ENCODE measurements at places on chromosomes 1 and 21.

DNA sequence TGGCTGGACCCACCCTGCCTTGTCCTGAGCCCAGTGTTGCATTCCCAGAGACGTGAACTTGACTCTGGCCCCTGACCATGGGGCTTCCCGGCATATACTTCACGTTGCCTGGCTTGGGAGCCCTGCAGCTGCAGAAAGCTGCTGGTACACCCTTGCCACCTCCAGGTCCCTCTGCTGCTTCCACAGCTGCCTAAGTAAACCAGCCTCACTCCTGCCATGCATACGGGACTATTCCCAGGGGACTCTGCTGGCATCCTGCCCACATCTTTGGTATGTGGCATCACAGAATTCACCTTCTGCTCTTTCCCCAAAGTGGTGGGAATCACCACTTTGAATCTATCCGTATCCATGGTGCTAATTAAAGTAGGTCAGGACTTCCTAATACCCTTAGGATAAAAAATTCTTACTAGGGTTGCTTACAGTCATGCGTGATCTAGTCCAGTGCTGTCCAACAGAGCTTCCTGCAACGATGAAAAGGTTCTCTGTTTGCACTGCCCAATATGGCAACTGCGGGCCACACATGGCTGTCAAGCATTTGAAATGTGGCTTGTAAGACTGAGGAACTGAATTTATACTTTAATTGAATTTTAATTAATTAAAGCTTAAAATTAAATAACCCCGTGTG lies 203.0 kb downstream of the GRIK3 start:
- DNase-seq, result no peak

DNA sequence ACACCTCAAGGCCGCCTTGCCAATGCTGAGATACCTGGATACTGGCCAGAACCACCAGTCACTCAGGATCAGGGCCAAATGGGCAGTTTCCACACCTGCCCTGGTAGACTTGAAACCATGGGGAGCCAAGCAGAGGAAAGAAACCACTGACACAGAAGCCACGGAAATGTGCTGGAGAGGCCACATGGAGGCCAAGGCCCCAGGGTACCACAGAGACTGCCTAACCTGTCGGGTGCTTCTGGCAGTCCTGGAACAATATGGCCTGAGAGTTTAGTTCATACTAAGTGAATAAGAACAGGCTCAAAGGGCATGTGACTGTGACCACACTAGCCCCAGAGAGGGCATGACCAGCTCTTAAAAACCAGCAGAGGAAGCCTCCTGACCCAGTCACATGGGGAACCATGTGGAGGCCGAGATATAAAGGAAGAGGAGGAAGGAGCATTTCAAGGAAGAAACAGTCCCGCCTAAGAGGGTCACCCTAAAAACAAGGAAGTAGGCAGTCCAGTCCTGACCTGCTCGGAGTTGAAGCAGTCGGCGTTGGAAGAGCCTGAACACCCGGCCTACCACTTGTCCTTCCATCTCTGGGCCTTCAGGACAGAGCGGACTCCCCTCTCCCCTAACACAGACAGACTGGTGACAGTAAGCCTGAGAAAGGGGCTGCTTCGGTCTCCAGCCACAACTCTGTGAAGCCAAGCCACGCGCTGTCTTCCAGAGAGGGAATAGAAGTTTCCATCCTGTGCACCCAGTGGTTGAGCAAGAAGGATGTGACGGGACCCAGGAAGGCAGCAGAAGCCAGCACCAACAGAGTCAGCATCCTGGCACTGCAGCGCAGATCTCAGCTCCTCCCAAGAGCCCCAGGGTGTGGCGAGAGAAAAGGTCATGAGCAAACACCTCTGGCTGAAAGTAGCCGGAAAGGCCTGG lies at the start of gene DENND2D:
Gene DENND2D, minus strand, starts transcription at position 766 of the 921 bp plus-strand sequence. Its CDS starts 187 bp downstream, at position 579.
- no peak for DNase-seq

DNA sequence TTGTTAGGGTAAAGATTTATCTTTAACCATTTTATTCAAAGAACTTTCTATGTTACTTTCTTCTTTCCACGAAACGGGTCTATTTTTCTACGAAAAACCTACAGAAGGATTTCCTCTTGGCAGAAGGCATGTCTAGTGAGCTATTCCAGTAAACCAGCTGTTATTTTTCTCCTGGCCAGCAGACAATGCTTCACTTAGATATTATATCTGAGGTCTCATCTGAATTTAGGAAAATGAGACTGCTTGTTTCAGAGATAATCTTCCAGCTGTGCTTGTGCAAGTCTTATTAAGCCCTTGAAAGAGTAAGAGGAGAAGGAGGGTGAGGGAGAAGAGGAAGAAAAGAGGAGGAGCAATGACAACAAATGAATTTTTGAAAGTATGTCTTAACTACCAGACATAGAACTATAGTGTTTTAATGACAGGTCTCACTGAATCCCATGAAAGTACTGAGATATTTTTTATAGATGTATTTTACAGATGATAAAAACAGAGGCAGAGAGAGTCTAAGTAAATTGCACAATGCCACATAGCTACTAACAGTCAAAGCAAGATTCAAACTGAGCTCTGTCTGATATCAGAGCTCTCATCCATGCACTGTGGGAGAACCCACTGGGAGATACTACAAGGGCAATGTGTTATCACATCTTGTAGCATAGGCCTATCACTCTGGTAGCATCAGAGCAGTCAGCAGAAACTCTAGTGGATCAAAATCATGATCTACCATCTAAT lies 54.6 kb upstream of the SAMSN1 start:
- no peak for DNase-seq

DNA sequence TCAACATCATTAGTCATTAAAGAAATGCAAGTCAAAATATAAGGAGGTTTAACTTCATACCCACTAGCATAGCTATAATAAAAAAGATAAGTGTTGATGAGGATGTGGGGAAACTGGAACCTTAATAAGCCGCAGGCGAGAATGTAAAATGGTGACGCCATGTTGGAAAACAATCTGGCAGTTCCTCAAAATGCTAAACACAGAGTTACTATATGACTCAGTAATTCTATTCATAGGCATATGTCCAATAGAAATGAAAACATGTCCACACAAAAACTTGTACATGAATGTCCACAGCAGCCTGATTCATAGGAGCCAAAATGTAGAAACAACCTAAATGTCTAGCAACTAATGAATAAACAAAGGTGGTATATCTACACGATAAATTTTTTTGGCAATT lies 23.2 kb downstream of the DDX59 start:
- DNase-seq, result no peak

DNA sequence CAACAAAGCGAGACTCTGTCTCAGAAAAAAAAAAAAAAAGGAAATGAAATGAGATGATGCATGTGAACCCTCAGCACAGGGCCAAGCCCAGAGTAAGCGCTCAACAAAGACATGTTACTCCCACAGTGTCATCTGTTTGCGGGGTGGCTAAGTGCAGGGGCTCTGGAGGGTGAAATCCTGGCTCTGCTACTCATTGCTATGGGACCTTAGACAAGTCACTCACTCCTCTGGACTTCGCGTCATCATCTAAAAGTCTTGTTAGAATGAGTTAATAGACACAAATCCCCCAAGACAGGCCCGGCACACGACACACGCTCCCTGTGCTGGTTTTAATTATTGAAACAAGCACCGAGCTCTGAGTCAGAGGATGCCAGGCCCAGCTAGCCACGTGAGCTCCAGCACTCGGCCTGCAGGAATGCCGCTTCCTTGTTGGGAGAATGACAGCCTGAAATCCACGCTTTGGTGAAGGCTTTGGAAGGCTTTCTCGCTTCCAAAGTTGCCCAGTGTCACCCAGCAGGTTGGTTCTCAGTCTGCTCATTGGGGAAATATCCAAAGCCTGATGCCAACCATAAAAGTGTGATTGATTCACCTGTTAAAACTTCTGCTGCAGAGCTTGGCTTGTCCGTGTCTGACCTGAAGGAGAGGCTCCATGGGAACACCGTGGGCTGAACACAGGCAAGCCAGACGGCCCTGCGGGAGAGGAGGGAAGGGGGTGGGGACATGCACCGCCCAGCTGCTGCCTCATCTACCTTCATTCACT lies 36.7 kb upstream of the TARDBP start:
- DNase-seq, result no peak

- DNase-seq, result no peak
These were observed 22.8 kb upstream of the ZBTB8A start for GRCh38 chr1:32516402-32516801.

- no peak for DNase-seq
These were observed 98.9 kb upstream of the IRF2BP2 start for GRCh38 chr1:234708700-234709395.

GRCh38 chr1:201427963-201428362 lies 6.4 kb upstream of the TNNI1 start:
- no peak for DNase-seq

- DNase-seq, result no peak
These were observed 18.4 kb downstream of the PDXK start for GRCh38 chr21:43737158-43737950.

GRCh38 chr21:46080171-46081021 lies 17.5 kb upstream of the COL6A2 start:
- DNase-seq, result no peak

DNA sequence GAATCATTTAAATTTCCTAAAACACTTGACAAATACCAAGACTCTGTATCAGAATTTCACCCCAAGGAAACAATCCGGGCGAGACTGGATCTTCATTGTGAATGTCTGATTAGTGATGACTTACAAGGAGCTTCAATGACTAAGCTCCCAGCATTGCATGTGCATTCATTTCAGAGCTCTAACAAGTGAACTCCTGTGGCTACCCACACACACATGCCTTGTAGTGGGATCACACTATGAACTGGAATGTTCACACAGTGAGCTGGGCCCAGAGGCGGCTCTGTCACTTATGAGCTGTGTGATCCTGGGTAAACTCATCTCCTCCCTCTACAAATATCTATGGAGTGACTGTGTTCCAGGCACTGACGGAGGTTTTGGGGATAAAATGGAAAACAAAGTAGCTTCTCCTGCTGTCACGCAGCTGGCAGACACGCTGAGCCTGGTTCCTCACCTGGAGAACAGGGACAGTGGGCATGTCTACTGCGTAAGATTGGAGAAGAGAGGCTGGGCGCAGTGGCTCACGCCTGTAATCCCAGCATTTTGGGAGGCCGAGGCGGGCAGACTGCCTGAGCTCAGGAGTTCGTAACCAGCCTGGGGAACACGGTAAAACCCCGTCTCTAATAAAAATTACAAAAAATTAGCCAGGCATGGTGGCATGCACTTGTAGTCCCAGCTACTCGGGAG lies 56.9 kb downstream of the CLSTN1 start:
- no peak for DNase-seq

DNA sequence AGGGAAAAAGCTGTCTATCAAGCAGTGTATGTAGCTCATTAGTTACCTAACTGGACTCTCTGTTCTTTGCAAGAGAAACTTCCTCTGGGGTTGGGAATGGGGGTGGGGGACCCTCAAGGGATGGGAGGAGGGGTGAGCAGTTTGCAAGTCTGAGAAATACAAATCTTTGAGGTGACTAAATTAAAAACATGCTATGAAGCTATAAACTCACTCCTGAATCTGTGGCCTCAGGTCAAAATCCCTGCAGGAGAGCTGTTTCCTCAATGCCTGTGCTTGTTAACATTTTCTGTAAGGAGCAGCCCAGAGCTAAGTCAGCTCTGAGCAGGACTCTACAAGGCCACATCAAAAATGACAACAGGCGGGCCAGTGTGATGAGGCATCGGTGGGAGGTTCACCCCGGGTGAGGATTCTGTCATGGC lies 32.8 kb upstream of the PTPRC start:
- DNase-seq, result no peak

DNA sequence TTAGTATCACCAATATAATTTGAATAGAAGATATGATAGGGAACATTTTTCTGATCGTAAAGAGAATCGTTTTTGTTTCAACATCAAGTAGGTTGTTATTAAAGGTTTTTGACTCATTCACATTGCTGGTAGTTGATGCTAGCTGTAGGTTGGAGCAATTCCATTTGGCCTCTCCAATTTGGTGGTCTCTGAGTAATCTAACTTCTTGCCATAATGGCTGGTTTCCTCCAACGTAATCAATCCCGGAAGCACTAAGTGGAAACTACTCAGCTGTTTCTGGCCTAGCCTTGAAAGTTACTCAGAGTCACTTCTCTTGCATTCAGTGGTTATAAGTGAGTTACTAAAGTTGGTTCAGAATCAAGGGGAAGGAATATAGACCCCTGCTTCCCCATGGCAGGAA lies 26.0 kb downstream of the RCOR3 start:
- no peak for DNase-seq

- DNase-seq, result no peak
These were observed 4.7 kb downstream of the CELF3 start for GRCh38 chr1:151711951-151712350.

DNA sequence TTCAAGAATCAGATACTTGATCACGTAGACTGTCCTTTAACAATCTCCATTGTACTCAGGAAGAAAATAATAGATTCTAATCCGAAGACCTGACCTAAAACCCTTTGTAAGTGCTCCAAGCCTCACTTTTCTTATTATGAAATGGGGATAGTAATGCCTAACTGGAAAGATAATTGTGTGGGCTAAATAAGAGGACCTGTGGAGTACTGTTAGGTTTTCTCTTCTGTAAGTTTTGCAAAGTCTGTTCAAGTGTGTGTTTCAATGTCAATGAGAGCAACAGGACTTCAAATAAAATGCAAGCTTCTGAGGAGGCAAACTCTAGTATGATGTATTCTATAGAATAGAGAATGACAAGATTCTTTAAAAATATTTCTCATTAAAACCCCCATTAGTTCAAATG lies 348.6 kb downstream of the USP25 start:
- no peak for DNase-seq

- DNase-seq, result no peak
These were observed 6.3 kb downstream of the RGS5 start for GRCh38 chr1:163196449-163196787.

- DNase-seq, result no peak
These were observed 233.2 kb downstream of the NPHP4 start for GRCh38 chr1:5758859-5759578.

GRCh38 chr1:71417421-71417820 lies 336.6 kb upstream of the ZRANB2 start:
- DNase-seq, result no peak

GRCh38 chr1:5910276-5910620 lies 82.0 kb downstream of the NPHP4 start:
- no peak for DNase-seq

DNA sequence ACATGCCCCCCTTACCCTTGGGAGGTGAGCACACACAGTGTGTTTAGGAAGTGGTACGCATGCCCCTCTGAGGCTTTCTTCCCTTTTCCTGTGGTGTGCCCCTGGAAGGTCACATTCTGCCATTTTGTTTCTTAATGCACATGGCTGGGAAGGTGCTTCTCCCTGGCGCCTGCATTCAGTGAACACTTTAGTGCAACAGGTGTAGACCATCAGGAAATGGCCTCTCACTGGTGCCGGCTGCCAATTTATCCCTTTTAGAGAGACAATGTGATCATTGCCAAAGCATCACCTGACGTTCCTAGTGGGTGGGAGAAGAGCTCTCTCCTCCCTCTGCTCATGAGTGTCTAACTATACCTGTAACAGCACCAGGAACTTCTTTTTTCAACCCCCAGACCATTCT lies 51.8 kb upstream of the PDE9A start:
- no peak for DNase-seq

DNA sequence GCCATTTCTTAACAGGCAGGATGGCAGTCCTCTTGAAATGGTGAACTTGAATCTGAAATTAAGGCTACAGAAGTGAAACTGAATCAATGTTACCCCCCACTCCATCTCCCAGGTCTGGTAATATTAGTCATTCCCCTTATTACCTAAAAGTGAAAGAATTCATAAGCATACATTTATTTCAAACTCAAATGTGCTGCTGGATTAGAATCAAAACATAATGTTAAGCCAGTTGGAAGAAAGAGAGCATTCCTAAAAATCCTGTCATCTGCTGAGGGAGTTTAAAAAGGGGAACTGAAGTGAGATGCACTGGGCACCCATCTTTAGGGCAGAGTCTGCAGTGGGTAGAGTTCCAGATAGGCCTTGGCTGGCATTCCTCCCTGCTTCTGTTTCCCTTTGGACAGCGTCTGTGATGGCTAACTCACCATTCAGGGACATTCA lies 17.4 kb downstream of the KIAA0319L start:
- DNase-seq, result no peak
